ENCODE measurements at places on chromosomes 3 and 15.

DNA sequence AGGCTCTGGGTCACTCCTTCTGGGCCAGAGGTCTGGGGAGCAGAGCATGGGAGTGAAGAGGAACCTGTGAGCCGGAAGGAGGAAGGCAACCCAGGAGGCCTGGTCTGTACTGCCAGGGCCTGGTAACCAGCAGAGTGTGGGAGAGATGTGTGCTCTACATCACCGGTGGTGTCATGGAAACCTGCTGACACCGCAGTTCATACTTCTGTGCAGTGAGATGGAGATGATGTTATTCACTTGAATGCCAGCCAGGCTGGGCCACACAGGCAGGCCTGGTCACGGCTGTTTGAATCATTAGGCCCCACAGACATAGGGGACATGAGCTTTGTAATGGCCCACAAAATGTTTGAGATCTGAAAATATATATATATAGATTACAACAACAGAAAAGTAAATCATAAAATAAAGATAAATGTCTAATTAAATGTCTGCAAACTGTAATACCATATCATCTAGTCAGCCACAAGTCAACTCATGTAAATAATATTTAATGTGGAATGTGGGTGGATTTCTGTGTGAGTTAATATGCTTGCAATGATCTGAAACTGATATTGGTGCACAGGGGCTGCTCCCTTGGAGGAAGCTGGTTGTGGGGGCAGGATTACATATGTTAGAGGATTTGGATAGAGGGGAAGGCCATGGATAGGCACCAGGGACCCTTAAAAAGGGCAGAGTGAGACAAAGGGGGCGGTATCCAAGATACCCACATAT lies 108.5 kb upstream of the PFN2 start:
- no peaks in the 10 kb centered on the region for H3K4me1 ChIP-seq
- H3K27me3 ChIP-seq = no peaks in the 10 kb centered on the region
- H3K36me3 ChIP-seq = peaks cover 10% of the 10 kb centered on the region

- no peak overlapping the region for H3K4me3 ChIP-seq
- no peaks in the 10 kb centered on the region for H3K27me3 ChIP-seq
- peaks cover 6% of the 10 kb centered on the region for H3K4me1 ChIP-seq
- no peak overlapping the region for H3K27ac ChIP-seq
- H3K36me3 ChIP-seq = peaks cover 39% of the 10 kb centered on the region
- DNase-seq = no peak
Observed at GRCh38 chr3:128073185-128073725, 21.0 kb downstream of the SEC61A1 start.

DNA sequence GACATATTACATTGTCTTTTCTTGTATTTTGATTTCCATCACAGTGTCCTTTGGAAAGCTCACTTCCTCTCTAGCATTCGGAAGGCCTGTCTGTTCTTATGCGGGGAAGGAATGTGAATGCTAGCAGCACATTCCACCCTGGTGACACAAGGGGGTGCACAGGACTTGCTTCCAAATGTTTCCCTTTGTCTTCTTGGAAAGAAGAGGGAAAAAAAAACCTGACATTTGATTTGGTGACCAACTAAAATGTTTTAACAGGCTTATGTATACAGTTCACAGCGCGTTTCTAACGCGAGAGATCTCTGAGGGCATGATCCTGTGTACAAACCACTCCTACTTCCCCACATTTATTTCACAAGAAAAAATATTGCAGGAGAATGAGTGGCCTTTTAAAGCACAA lies 107.6 kb upstream of the FXR1 start:
- no peaks in the 10 kb centered on the region for H3K4me1 ChIP-seq
- DNase-seq = peak; percentile 79
- H3K27me3 ChIP-seq = no peaks in the 10 kb centered on the region
- H3K27ac ChIP-seq = no peak overlapping the region
- H3K4me3 ChIP-seq = no peak overlapping the region

DNA sequence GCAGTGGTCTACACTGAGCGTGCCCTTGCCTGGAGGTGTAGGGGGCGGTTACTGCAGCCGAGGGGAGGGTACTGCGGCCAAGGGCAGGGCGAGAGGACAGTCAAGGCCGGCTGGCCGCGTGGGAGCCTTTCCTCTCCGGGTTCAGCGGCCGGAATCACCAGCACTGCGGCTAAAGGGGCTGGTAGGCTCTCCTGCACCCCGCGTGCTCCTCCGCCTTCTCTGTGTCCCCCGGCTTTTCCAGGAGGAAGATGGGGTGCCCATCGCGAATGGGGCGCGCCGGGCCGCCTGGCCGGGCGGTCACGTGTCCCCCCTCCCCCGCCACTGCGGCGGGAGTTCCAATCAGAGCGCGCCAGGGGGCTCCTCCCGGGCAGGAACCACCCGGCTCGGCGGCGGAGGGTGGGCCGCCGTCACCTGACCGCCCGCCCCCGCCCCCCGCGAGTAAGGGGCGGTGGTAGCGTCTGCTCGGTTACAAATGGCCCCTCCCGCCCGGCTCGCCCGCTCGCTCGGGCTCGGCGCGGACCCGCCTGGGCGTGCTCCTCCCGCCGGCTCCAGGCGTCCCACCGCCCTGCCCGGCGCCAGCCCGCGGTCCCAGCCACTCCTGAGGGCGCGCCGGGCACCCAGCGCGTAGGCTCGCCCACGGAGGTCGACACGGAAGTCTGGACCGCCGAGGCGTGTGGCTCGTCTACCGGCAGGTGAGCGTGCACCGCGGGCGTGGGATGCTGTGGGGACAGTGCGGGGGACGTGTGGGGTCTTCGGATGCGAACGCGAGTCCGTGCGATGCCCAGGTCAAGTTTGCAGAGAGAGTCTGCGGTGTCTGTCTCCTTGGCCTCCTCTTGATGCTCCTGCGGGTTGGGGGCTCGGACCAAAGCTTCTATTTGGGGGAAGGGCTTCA lies 242.6 kb upstream of the TOPAZ1 start:
- peaks cover 39% of the 10 kb centered on the region for H3K27me3 ChIP-seq
- H3K27ac ChIP-seq = no peak overlapping the region
- peak overlapping the region; percentile 95 for H3K4me3 ChIP-seq
- peaks cover 4% of the 10 kb centered on the region for H3K36me3 ChIP-seq
- peak; percentile 82 for DNase-seq
- H3K4me1 ChIP-seq = peaks cover 6% of the 10 kb centered on the region

GRCh38 chr15:100114100-100114499 lies 227.7 kb downstream of the ADAMTS17 start:
- DNase-seq = no peak
- no peaks in the 10 kb centered on the region for H3K27me3 ChIP-seq
- no peak overlapping the region for H3K27ac ChIP-seq
- no peaks in the 10 kb centered on the region for H3K4me1 ChIP-seq

- H3K36me3 ChIP-seq = no peaks in the 10 kb centered on the region
- no peak overlapping the region for H3K27ac ChIP-seq
- peaks cover 4% of the 10 kb centered on the region for H3K4me1 ChIP-seq
- H3K4me3 ChIP-seq = no peak overlapping the region
Observed at GRCh38 chr3:171548917-171549316, 88.7 kb upstream of the TNIK start.

DNA sequence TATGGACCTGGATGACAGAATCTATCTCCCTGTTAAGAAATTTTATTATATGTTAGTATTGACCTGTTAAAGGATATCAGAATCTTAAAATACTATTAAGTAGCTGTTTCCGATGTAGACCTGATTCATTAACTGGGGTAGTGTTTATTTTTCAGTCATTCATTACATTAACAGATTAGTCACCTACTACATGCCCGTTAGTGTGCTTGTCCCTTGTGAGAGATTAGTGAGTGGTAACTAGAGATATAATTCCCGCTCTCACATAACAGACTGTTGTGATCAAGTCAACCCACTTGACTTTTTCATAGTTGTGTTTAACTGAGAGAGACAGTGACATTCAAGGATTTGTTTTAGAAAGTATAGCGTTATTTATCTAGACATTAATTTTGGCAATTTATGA lies 166.8 kb downstream of the TCF12 start:
- no peaks in the 10 kb centered on the region for H3K4me1 ChIP-seq
- H3K27me3 ChIP-seq = no peaks in the 10 kb centered on the region
- no peak overlapping the region for H3K27ac ChIP-seq

DNA sequence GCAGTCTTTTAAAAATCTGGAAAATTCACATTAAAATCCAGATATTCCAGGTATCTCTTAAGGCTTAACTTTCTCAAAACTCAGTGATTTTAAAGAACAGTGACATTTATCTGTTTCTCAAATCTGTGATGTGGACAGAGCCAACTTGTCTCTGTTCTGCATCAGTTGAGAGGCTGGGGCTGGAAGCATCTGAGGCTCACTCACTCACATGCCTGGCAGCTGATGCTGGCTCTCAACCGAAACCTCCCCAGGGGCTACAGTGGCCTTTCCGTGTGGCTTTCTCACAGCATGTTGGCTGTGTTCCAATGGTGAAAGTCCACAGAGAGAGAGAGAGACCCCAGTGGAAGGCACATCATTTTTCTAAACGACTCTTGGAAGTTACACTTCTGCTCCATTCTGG lies 53.5 kb downstream of the CEMIP start:
- no peak for DNase-seq
- H3K27ac ChIP-seq = no peak overlapping the region
- no peaks in the 10 kb centered on the region for H3K27me3 ChIP-seq

DNA sequence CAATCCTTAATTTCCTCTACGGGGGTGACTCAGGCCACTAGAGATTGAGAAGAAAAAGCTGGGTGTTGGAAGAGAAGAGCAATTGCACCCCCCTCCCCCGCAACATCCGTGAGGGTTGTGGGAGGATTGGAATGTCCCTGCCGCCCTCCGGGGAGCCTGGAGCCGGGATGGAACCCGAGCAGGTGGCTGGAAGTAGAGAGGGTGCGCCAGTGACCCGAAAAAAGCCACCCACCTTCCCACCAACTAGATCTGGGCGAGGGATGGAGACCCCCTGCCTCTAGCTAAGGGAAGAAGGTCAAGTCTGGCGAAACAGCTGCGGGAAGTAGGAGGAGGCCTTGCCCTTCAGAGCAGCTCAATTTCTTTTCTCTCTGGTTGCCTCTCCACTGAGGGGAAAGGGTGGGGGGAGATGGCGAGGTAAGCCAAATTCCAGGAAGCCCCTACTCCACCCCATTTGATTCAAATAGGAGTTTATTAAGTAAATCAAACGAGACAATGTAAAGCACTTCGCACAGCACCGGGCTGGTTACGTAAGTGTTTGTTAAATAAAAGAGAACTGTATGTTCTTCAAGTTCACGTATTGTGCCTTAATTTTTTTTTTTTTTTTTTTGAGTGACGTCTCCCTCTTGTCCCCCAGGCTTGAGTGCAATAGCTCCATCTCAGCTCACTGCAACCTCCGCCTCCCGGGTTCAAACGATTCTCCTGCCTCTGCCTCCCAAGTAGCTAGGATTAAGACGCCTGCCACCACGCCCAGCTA lies 1.1 kb upstream of the WWTR1 start:
- peak overlapping the region; percentile 89 for H3K4me3 ChIP-seq
- H3K27me3 ChIP-seq = no peaks in the 10 kb centered on the region
- peak overlapping the region; percentile 57 for H3K27ac ChIP-seq
- DNase-seq = peak; percentile 73
- peaks cover 5% of the 10 kb centered on the region for H3K4me1 ChIP-seq

GRCh38 chr3:113129168-113129567 lies 82.2 kb upstream of the BOC start:
- H3K4me1 ChIP-seq = no peaks in the 10 kb centered on the region
- DNase-seq = no peak
- H3K27me3 ChIP-seq = no peaks in the 10 kb centered on the region
- H3K4me3 ChIP-seq = no peak overlapping the region

DNA sequence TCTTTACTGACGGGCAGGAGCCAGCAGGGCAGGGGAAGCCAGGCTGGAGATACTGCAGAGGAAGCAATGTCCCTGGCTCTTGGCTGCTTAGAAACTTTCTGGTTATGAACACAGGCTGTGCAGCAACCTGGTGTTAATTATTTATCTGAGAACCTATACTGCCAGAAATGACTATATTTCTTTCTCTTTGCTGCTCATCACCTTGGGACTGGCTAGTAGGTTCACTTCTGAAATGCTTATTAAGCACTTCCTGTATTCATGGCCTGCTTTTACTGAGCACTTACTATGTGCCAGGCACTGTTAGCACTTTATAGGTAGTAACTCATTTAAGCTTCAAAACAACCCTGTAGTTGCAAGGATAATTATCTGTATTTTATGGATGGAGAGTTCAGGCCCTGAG lies 57.6 kb downstream of the RAB11A start:
- no peak for DNase-seq
- no peak overlapping the region for H3K27ac ChIP-seq
- H3K4me3 ChIP-seq = no peak overlapping the region
- H3K4me1 ChIP-seq = no peaks in the 10 kb centered on the region
- H3K27me3 ChIP-seq = no peaks in the 10 kb centered on the region
- no peaks in the 10 kb centered on the region for H3K36me3 ChIP-seq

DNA sequence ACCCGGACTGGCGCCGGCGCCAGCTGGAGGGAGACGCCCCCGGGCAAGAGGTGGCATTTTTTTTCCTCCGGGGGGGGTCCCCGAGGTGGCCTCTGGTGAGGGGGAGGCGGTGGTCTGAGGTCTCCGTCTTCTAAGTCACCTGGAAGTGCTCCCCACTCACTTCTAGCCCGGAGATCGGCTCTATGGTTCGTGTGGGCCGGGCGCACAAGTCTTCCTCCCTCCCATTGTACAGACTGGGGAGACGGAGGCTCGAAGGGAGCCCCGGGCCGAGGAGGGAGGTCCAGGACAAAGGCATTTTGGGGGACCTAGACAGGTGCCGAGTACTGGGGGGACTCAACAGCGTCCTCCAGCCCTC lies 4.4 kb downstream of the GATA2 start:
- H3K27me3 ChIP-seq = peaks cover 87% of the 10 kb centered on the region
- H3K4me3 ChIP-seq = peak overlapping the region; percentile 76
- H3K27ac ChIP-seq = no peak overlapping the region
- H3K4me1 ChIP-seq = peaks cover 2% of the 10 kb centered on the region

DNA sequence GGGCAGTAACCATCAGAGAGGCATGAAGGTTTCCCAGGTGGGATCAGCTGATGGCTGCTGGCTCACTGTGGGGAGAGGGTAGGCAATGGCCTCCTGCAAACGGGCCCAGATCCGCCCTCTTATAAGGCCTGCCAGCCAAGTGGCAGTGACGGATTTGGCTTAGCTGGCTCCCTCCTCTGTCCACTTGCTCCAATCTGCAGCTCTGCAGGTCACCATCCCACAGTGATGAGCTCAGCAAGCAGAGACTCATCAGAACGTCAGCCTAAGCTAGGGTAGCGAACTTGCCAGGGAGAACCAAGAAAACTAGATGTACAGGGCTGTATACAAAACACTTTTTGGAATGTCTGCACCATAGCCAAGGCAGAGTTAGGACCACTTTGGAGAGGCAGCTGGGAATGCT lies 62.8 kb upstream of the DCLK3 start:
- H3K27me3 ChIP-seq = no peaks in the 10 kb centered on the region
- H3K27ac ChIP-seq = no peak overlapping the region
- H3K4me1 ChIP-seq = no peaks in the 10 kb centered on the region
- H3K36me3 ChIP-seq = no peaks in the 10 kb centered on the region
- no peak for DNase-seq

- H3K4me1 ChIP-seq = no peaks in the 10 kb centered on the region
- DNase-seq = no peak
- no peak overlapping the region for H3K27ac ChIP-seq
- H3K4me3 ChIP-seq = no peak overlapping the region
- H3K27me3 ChIP-seq = no peaks in the 10 kb centered on the region
Observed at GRCh38 chr3:139032326-139033002, 11.7 kb upstream of the PRR23B start.

- 0 out of 2 replicates have a peak, but pooled peaks cover 3% of the 10 kb centered on the region for H3K4me1 ChIP-seq
- DNase-seq = no peak
- H3K27ac ChIP-seq = no peak overlapping the region
- H3K36me3 ChIP-seq = no peaks in the 10 kb centered on the region
- no peak overlapping the region for H3K4me3 ChIP-seq
Observed at GRCh38 chr3:64352639-64352992, 127.3 kb upstream of the PRICKLE2 start.

Data from H9 (cell line).